Ecto neural progenitor cell (in vitro differentiated cells): ENCODE measurements at places on chromosomes 11 and 22.

DNA sequence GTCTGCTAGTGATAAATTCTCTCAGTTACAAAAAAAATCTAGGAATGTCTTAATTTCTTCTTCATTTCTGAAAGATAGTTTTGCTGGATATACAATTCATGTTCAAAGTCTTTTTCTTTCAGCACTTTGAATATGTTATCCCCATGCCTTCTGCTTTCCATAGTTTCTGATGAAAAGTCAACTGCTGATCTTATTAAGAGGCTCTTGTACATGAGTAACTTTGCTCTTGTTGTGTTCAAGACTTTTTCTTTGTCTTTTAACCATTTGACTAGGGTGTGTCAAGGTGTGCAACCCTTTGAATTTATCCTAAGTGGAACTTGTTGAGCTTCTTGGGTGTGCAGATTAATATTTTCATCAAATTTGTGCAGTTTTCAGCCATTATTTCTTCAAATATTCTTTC, 22.1 kb upstream of the ACCSL start:
- no peak for DNase-seq

DNA sequence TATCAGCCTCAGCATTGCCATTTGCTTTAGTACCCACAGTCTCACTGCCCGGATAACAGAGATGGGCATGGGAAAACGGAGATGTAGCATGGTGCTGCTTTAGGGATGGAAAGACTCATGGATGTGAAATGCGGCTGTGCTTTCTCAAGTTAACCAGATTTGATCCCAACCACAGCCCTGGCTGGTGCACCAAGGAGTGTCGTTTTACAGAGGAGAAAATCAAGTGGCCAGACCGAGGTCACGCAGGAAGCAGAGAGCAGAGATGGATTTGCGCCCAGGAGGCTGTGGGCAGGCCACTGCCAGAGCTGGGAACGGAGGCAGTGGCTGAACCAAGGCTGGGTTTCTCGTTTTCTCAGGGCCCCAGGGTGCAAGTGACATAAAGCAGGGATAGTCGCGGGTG, 9.0 kb downstream of the MB start:
- DNase-seq = no peak

DNA sequence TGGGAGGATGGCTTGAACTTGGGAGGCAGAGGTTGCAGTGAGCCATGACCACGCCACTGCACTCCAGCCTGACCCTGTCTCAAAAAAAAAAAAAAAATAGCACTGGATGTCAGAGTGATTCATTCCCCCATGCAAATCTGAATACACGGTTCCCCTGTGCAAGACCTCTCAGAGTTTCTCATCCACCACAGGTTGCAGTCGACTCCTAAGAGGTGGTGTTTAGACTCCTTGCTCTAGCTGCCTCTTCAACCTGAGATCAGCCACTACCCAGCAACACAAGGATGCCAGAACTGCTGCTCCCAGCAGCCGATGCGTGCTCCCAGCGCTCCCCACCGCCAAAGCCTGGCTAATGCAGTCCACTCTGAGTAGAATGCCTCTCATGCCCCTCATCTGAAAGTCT, 97.5 kb downstream of the PARVA start:
- no peak for DNase-seq

- no peak for DNase-seq
Measured at GRCh38 chr22:28091486-28091885, 172.4 kb upstream of the PITPNB start.

DNA sequence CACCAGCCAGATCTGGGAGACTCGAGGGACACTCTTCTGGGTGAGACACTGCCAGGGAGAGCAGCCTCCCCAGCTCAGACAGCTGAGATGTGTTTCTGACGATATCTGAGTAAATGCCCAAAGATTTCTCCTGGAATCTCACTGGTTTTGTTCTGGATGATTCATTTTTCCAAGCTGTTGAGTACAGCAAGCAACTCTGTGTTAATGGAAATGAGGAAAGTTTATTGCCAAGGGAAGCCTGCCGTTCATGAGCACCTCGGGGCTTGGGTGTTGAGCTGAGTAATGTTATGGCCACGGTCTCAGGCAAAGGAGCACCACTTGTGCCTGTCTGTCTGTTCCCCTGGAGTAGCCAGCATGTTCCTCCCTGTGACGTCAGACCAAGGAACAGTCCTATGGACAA, 1132.4 kb downstream of the BRD1 start:
- DNase-seq = no peak

DNA sequence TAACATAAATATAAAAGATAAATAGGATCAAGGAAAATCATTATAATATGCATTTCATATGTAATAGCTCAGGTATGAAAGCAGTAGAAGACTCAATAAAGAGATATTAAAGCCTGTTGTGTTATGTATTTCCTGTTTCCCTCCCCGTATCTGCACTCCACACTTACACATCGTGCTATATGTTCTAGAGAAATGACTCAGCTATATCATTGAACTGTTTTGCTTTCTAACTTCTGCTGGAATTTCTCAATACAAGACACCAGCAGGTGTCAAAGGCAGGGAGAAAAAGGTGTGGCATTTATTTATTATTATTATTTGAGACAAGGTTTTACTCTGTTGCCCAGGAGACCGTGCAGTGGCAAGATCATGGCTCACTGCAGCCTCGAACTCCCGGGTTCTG, 842.8 kb upstream of the CNTN5 start:
- no peak for DNase-seq

DNA sequence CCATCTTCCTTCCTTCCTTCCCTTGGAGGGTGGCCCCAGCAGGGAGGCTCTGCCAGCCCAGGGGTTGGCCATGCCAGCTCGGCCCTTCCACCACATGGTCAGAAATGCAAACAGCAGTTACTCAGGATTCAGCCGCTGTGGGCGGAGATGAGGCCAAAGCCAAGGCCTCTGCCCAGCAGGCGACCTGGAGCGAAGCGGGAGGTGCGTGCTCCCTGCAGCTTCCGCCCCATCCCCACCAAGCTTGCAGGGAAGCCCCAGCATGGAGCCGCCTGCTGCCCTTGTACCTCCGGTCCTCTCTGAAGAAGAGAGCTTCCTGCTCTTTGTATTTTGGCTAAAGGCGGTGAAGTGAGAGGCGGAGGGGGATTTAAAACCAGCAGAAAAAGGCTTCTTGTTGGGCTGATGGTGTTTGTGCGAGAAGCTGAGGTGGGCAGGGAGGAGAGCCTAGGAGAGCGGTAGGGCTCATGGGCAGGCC, 50.4 kb downstream of the ANO1 start:
- DNase-seq = no peak
